ENCODE measurements at places on chromosomes 4 and X.

DNA sequence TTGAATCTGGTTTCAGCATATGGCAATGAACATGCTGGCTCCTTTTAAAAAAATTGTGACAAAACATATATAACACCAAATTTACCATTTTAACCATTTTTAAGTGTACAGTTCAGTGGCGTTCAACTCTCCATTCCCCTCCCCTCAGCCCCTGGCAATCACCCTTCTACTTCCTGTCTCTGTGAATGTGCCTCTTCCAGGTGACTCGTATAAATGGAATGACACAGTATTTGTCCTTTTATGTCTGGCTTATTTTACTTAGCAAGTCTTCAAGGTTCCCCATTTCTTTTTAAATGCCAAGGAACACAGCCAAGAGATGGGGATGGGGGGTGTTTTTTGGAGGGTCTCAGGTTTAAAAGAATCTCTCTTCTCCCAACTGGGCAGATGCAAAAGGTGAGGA is 35.4 kb upstream of the BCLAF3 start:
- DNase-seq: no peak

DNA sequence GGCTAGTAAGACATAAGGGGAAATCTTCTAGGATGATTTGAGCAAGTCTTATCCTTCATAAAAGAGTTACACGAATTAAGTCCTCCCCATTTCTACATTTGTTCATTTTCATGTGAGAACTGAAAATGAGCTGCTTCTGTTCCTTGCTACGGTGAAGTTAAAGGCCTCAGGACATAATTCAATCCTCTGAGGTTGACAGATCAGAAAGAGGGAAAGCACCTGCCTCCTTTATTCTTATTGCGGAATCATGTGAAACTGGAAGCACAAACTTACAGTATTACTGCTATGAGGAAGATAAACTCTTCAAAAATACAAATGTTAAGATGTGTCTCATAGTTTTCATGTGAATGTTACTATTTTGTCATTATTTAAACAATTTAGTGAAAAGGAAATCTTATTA is 395.3 kb downstream of the STPG2 start:
- no peak for DNase-seq

GRCh38 chr4:25180524-25181131 is 20.4 kb upstream of the SEPSECS start:
- no peak for DNase-seq

- no peak for DNase-seq
Measured at GRCh38 chr4:138341739-138342415, 99.7 kb upstream of the SLC7A11 start.

DNA sequence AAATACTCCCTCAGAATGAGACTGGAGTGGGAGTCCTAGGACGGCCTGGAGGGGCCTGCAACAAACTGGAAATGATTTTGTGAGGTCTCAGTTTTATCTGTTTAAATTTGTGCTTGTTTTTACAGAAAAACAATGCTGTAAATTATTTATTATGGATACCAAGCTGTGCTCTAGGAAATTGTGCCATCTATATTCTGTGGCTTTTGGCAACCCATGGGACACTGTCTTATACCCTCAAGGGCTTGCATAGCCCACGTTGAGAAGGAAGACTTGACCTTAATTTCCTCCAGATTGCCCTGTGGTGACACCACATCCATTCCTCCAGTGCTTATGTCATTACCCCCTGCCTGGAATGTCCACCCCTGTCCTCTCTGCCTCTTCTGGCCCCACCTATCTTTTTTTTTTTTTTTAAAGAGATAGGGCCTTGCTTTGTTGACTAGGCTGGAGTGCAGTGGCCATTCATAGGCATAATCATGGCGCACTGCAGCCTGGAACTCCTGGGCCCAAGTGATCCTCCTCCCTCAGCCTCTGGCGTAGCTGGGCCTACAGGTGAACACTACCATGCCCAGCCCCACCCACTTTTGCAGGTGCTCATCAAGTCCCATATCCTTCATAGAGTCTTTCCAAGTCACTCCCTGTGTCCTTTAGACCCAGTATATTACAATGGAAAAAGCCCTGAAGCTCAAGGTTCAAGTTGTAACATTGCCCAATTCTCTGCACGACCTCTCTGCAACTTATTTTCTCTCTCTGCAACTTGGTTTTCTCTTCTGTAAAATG is 77.4 kb downstream of the HPRT1 start:
- DNase-seq: no peak

DNA sequence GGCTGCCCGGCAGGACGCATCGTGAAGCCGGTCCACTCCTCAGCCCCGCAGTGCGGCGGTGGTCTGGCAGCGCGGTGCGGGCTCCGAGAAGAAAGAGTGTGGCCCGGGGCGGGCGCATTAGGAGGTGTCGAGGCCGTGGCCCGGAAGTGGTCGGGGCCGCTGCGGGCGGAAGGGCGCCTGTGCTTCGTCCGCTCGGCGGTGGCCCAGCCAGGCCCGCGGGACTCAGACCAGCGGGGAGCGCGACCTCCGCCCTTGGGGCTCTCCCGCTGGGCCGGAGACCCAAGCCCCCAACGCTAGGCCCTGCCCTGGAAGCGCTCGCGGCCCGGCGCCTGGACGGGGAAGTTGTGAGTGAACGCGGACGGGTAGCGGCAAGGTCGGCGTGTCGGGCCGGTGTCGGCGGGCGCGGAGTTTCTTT is 60.0 kb downstream of the HS3ST1 start:
- DNase-seq: no peak

GRCh38 chr4:157221895-157222770 is 1.6 kb downstream of the GRIA2 start:
- DNase-seq: no peak

- no peak for DNase-seq
Measured at GRCh38 chrX:2658585-2659292, 32.4 kb upstream of the CD99 start.

GRCh38 chr4:22345678-22346077 is 170.2 kb downstream of the ADGRA3 start:
- DNase-seq: no peak

DNA sequence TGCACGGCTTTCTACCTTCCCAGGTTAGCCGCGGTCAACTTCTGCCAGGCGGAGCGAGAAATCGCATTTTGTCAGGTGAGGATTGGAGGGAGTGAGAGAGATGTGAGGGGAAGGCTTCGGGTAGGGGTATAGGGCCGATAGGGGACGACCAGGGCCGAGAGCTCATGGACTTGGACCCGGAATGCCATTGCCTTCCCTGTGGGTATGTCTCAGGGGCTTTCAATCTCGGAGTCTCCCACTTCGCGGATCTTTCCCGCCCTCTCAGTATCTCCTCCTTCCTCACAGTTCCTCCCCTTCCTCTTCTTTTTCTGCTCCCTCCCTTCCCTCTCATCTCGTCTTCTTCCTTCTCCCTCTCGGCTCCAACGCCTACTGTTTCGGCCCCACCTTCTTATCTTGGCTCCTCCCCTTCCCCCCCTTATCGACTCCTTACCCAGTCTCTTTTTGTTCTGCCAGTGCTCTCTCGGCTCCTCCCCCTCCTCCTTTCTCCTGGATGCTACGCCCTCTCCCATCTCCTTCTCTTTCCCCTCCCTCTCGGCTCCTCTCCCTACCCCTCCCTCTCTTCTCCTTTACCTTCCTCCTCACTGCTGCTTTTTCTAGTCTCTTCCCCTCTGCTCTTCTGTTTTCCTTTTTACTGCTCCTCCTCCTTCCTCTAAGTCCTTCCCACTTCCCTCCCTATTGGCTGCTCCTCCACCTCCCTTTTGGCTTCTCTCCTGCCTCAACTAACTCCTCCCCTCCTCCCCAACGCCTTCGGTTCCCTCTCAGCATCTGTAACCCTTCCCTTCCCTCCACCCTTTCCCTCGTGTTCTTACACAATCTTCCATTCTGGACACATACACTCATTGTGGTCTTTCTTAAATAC is 29.4 kb upstream of the RBMX start:
- peak; percentile 65 for DNase-seq

GRCh38 chr4:55013431-55013955 is 111.9 kb downstream of the KDR start:
- DNase-seq: no peak

DNA sequence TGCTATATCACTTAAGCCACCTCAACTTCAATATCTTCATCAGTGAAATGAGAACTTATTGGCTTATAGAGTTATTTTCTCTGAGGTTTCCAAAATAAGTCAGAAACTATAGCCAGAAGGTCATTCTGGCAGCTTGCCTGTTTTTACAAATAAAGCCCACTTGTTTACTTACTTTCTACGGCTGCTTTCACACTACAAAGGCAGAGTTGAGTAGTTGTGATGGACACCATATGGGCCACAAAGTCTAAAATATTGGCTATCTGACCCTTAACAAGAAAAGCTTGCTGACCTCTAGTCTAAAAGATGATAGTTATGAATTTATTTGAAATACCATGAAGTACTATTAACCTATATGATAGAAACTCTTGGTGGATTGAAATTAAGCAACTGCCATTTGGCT is 67.3 kb upstream of the ATOH1 start:
- no peak for DNase-seq

DNA sequence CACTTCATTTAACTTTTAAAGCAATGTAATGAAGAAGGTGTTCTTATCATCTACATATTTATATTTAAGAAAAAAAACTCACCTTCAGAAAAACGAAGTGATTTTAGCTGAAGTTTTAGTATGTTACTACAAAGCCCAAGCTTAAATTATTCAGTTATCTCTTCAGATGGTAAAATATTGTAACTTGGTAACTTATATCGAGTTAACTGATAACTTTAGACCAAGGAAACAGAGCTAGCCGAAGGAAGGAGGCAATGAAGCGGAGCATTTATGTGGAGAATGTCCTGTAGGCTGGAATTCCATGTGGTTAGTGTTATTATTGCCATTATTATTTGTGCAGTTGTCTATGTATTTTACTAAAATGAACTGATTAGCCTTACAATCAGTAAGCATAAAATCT is 1102.1 kb upstream of the LCORL start:
- DNase-seq: no peak

- no peak for DNase-seq
Measured at GRCh38 chrX:133916984-133917722, 68.2 kb downstream of the GPC3 start.

DNA sequence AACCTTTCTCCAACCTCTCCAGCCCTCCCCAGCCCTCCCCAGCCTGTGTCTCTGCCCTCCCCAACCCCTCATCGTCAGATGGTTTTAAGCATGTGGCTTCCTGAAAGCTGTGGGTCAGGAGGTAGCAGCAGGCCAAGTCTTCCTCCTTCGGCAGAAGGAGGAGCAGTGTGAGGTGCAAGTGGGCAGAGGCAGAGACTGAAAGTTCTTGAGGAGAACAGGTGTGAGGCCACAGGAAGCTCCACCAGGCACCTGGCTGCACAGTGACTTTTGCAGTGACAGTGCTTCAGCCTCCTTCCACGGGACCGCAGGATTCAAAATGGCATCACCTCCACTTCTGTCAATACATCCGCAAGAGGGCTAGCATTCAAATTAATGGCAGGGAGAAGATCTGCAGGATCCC is 203.9 kb upstream of the LEF1 start:
- no peak for DNase-seq

All from smooth muscle cell of the brain vasculature (primary cell).